ENCODE measurements at places on chromosomes 1 and 21.

DNA sequence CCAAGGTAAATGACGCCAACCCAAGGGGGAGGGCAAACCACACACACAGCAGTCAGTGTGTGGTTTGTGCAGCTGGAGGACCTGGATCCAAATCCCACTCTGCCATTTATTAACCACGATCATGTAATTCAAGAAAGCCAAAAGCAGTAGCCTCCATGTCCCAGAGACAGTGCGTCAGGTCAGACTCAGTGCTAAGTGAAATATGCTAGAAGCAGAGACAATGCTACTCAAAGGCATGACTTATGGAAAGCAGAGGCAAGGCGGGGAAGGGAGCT, 13.6 kb downstream of the TTC39A start:
- DNase-seq, result no peak

DNA sequence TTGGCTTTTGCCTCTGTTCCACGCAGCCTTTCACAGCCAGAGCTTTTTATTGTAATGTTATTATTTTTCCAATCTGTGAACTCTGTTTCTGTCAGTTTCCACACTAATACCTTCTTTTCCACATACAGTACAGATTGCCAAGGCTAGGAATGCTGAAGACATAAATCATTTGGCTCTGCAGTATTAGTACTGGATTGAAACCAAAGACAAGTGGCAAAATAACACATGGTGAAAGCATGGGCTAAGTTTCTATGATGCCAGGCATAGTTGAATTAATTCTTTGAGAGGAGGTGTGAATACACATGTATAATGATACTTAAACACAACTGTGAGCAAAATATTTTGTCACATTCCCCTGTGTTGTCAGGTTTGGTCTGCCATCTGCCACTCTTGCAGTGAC, 73.5 kb downstream of the TMEM200B start:
- no peak for DNase-seq

GRCh38 chr1:53061123-53061858, 722 bp upstream of the PODN start:
- peak; percentile 57 for DNase-seq

GRCh38 chr1:39452081-39452480, 39.4 kb upstream of the BMP8A start:
- no peak for DNase-seq

DNA sequence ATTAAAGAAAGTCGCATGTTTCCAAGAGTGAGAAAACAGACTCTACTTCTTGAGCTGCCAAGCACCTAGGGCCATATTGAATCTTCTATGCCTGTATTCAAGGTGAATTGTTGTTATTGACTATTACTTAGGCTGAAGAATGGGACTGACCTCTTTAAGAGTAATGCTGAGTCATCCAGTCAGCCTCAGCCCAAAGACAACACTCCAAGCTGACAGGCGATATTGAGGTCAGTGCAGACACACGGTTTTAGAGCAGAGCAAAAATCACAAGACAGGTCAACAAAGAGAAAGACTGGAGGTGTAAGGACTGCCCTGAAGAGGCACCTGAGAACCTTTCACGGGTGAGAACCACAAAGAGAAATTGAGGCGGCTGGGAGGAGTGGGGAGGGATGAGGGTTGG, 146.9 kb downstream of the MIS18A start:
- DNase-seq, result no peak

- peak; percentile 91 for DNase-seq
Measured at GRCh38 chr1:2233997-2234761, 6.1 kb downstream of the SKI start.

DNA sequence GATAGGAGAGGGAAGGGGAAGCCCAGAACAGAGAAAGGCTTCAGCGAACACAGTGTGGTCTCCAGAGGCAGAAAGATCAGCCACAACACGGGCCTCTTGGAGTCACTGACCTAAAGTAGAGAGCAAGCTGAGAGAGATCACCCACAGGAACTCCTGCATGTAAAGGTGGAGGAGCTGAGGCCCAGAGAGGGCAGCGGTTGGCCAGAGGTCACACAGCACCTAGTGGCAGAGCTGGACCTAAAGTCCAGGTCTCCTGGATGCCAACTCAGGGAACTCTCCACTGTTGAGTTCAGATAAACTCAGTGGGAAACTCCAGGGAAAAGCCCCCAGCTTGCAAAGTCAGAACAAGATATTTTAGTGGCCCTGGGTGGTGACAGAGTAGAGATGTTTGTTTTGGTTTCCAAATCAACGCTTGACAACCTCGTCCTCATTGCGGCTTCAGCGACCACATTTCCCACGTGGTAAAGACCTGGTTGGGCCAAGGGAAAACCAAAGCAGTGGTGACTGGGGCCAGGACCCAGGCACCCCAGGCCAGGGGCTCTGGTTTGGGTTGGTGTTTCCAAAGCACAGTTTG, 4.6 kb downstream of the IFFO2 start:
- no peak for DNase-seq

DNA sequence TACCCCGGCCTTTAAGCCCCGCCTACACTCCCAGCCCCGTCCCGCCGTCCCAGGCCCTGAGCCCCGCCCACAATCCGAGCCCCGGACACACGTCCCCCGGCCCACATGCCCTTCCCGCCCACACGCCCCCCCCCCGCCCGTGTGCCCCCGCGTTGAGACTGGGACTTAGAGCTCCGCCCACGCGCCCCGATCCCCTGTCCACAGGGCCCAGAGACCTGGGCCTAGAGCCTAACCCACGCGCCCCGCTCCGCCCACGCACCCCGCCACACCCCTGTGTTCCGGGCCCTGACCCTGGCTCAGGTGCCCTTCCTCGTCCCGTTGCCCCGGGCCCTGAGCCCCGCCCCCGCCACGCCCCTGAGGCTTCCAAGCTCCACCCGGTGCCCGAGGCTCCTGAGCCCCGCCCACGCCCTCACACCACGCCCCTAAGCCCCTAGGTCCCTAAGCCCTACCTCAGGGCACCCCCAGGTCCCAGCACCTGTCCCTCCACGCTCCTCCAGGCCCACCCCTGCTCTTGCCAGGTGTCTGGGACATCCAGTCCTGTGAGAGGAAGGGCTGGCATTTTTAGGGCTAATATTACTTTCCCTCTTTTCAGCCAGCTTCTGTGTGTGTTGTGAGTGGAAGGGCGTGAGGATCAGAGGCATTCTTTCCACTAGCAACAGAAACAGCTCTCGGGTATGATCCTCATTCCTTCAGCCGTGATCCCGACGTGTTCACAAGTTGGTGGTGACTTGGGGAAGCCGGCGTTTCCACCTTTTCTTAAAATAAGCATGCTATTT, 552 bp upstream of the GPR157 start:
- DNase-seq, result peak; percentile 87

- DNase-seq, result no peak
Measured at GRCh38 chr1:151143986-151144385, 2.4 kb downstream of the SEMA6C start.

DNA sequence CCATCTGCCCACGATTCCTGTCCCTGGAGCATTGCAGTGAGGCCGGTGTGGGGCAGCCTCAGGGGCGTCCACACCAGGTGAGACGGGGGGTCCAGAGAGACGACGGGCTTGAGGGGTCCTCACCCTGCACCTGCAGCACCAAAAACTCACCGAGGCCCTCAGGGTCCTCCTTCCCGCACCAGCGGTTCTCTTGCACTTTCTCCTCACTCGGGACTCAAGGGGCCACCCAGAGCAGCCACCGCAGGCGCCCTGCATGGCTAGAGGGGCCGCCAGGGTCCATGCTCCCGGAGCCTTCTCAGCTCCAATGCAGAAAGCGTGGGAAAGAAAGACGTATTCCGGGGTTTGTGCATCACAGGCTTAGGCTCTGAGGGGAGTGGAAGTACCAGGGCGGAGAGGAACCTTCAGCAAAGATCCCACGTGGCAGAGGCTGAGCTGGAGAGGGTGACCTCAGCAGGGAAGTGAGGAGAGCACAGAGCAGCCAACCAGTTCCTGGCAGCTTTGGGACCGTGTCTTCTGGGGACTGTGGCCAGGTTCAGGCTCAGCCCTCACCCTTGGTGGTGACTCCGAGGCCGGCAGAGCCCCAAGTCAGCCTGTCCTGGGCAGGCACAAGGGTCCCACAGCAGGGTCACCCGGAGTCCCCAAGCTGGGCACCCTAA, 19.5 kb upstream of the COL6A2 start:
- DNase-seq, result peak; percentile 24

DNA sequence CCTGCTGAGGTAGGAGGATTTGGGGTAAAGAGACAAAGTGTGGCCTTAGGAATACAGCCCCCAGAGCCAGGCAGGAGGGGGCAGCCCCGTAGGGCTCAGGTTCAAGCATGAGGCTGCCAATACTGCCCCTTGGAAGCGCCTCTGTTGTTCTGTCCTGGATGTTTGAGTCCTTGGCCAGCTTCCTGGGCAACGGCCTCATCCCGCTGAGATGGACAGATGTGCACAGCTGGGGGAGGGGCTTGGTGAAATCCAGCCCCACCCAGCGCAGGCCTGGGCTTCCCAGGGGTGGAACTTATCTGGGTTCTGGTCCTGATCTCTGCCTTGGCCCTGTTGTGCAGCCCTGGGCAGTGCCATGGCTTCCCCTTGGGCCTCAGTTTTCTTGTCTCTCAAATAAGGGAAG, 34.8 kb upstream of the MAN1C1 start:
- no peak for DNase-seq

- no peak for DNase-seq
Measured at GRCh38 chr1:234779160-234779538, 169.2 kb upstream of the IRF2BP2 start.

DNA sequence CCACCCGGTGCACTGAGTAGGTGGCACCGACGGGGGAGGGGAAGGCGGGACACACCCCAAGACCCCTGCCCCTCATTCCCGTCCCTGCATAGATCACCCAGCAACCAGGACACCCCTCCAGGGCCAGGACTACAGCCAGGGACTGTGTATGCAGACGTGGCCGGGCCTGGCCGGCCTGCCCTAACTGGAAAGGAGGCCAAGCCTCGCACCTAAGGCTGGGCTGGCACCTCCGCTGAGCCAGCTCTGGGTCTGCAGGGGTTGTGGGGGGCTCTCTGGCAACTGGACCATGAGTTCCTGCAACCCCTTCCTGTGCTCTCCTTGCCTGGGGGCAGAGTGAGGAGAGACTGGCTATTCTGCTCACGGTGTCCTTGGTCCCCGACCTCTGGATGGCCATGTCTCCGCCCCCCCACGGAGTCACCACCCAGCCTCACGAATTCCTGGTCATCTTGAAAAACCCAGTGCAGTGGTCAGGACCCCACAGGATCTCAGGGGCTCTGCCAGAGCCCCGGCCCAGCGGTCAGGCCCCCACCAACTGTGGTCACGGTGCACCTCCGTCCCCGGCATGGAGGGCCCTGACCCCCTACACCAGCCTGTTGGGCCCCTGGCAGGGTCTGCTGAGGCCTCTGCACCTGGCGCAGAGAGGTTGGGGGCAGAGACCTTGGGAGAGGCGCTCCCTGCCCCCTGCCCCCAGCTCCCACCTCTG, 1.1 kb upstream of the FNDC10 start:
- no peak for DNase-seq

- DNase-seq, result peak; percentile 81
Measured at GRCh38 chr1:148388260-148389026, 94.7 kb downstream of the PPIAL4G start.

DNA sequence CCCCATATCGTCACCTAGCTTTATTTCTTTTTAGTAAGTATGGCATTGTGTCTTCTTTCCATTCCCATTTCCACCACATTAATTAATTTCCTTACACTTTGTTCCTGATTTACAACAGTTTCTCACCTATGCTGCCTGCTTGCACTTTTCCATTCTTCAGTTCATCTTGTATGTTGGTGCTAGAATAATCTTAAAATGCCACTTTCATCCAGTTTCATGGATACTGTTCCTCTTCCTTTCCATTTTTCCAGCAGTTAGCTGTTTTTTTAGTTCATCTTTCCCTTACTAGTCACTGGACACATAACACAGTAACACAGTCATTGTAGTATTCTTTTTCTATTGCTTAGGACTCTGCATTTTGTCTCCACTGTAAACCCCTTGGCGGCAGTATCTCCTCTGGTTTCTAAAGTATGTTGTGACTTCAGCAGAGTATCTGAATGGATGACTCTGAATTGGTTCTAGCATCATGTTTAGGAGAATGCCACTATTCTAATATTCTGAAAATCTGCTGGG, 2.1 kb downstream of the CDC7 start:
- DNase-seq, result no peak

DNA sequence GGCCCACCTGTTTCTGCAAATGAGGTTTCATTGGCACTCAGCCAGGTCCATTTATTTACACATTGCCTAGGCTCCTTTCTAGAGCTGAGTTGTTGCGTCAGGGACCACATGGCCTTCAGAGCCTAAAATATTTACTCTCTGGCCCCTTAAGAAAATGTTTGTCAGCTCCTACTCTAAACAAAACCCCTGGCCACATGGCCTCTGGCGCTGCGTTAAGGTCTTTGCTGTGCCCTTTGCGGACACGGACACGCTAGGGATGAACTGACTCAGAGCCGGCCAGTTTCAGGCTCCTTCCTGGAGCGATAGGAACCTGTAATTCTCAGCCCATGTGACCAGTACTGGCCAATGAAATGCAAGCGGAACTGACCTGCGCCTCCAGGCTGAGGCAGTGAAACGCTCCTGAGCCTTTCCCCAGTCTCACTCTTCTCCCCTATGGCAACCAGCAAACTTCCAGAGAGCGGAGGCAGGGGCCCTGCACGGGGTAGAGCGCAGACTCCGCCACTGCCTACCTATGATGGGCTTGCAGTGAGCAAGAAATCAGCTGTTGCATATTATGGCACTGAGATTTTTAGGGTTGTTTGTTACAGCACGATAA, 160.3 kb downstream of the ETS2 start:
- DNase-seq, result no peak

DNA sequence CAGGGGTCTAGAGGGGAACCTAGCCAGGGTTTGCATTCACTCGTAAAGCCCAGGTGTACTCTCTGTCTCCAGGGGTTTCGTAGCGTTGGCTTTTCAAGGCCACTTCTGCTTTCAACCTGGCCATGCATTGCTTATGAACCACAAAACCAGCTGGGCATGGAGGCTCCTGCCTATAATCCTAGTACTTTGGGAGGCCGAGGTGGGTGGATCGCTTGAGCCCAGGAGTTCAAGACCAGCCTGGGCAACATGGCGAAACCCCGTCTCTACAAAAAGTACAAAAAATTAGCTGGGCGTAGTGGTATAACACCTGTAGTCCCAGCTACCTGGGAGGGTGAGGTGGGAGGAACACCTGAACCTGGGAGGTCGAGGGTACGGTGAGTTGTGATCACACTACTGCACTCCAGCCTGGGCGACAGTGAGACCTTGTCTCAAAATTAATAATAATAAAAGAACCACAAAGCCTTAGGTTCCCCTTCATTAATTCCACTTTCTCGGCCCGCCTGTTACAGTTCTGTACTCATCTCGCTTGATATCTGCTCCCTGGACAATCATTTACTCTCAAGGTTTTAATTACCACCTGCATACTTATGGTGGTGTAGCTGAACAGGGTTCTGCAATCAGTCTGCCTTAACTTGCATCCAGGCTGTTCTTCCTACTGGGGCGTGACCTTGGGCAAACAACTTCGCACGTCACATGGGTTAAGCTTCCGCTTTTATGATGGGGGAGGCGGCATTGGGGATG, 6.1 kb downstream of the SLC16A4 start:
- DNase-seq, result no peak

All from uterus (tissue), 4 donors.